ENCODE measurements at places on chromosomes 6 and 20.
A peak's percentile ranks its signal among the peaks of the same experiment; 100 is the strongest.

- DNase-seq: no peak
These were observed 80.5 kb downstream of the VEGFA start for GRCh38 chr6:43850314-43851203.

- DNase-seq: no peak
These were observed 889.5 kb downstream of the EYS start for GRCh38 chr6:64817525-64817924.

DNA sequence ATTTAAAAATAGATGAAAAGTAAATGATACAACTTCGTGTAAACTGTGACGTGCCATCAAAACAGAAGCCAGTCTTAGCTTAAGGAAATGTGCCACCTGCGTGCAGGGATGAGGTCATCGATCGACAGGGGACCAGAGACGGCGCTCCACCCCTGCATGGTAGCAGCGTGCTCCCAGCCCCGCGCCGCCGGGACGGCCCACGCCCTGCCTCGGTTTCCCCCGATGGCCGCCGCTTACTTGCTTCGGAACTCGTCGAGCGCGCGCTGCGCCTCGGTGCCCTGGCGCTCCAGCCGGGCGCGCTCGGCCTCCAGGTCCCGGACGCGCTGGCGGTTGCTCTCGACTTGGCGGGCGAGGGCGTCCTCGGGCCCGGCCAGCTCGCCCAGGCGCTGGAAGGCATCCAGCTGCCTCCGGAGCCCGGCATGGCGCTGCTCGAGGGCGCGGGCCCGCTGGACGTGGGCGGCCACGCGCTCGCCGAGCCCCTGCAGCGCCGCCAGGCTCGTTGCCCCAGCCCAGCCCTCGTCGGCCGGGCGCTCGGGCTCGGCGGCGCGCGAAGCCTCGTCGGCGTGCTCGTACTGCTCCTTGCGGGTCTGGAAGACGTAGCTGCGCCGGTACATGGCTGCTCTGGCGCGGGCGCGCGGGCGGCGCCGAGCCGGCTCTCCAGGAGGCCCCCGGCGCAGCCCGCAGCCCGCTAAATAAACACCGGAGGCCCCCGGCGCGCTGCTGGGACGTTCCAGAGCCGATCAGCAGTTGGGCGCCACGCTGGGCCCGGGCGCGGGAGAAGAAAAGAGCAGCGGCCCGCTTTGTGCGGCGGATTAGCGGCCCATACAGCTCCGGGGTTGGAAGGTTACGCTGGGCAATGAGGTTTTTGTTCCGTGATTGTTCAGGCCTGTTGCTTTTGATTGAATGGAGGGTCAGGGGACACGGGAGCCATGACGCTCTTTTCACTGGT lies at the start of gene BFSP1:
BFSP1 (minus strand) TSS at position 664 of the 949 bp plus-strand sequence; CDS start at position 614, 50 bp downstream.
- DNase-seq: peak; percentile 75

DNA sequence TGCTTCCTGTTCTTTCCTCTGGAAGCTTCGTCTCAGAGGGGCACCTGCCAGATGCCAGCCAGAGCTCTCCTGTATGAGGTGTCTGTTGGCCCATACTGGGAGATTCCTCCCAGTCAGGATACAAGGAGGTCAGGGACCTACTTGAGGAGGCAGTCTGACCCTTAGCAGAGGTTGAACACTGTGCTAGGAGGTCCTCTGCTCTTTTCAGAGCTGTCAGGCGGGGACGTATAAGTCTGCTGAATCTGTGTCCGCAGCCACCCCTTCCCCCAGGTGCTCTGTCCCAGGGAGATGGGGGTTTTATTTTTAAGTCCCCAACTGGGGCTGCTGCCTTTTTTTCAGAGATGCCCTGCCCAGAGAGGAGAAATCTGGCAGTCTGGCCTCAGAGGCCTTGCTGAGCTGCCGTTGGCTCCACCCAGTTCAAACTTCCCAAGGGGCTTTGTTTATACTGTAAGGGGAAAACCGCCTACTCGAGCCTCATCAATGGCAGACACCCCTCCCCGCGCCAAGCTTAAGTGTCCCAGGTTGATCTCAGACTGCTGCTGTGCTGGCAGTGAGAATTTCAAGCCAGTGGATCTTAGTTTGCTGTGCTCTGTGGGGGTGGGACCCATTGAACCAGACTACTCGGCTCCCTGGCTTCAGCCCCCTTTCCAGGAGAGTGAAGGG lies 326.7 kb downstream of the BCKDHB start:
- no peak for DNase-seq

GRCh38 chr6:134826889-134827737 lies 122.8 kb downstream of the ALDH8A1 start:
- peak; percentile 99 for DNase-seq

GRCh38 chr6:75602246-75603105 lies 796 bp downstream of the SENP6 start:
- DNase-seq: peak; percentile 55

DNA sequence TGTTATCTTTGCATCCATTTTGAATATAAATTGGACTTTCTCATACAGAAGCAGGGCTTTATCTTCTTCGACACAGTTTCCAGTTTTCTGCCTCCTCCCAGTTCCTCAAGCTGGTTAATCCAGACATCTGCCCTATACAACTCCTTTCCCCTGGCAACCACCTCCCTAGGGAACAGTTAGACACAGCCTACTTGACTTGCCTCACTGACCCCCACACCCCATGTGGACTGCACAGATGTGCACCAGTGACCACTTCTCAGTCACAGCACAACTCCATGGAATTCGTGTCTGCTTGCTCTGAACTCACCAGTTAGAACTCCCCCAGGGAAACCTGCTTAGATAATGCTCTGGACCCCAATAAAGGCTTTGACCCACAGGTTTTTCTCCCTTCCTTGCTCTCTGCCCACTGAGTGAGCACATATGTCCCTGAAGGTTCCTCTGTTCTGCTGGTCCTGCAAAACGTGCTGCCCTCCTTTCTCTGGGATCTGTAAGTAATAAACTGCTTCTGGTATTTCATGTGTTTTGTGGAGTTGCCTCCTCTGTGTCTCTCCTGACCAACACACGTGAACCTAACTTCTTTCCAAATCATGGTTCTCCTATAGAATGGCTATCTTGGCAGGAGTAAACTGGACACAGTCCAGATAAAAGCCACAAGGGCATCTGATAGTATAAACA lies 351.2 kb downstream of the CD83 start:
- no peak for DNase-seq

- peak; percentile 87 for DNase-seq
These were observed 2.7 kb downstream of the CEBPB start for GRCh38 chr20:50193199-50193835.

DNA sequence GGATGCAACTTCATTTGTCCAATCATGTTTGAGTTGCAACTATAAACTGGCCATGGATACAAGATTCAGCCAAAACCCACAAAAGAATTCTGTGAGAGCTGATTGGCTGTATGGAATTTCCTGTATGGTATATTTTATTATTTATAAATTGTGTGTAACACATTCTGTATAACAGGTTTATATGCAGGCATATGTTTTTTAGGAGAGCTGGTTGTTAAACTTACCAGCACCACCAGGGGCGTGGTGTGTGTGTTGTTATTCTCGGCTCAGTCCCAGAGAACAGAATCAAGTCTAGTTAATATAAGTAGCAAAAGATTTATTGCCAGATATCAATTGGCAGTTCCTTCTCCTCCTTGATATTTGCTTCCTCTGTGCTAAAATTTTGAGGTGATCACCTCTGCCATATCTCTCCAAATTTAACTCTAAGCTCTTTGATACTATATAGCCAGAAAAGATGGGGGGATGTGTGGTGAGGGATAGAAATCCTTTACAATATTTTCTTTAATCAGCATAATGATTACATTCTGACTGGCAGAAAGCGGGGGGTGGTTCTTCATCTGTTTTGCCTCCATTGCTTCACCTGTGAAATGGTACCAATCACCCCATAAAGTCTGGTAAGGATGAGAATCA lies 22.9 kb downstream of the CNBD2 start:
- DNase-seq: peak; percentile 41

DNA sequence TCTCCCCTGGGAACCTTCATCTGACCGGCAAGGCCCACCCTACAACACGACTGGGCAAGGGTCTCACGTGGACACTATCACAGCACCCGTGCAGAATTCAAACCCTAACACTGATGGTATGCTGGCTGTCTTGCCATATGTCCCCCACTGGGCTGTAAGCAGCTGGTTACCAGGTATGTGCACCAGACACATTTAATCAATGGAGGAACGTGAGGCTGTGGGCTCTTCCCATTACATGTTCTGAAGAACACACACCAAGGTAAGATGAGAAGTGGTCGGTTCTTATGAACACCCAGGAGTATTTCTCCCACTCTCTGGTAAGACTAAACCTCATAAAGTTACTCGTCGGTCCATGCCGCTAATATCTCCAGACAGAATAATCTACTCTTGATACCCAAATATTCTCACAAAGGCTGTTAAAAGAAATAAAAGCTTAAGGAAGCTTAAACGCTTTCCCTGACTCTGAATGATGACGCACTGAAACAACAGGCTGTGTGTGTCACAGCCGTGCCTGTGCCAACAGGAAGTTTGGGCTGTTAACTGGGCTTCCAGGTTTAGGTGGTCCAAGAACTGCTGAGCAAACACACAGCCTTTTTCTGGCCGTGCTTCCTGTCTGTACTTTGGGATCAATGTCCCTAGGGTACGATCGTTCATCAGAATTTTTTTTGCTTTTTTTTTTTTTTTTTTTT lies 75.3 kb downstream of the SLC23A2 start:
- peak; percentile 43 for DNase-seq

DNA sequence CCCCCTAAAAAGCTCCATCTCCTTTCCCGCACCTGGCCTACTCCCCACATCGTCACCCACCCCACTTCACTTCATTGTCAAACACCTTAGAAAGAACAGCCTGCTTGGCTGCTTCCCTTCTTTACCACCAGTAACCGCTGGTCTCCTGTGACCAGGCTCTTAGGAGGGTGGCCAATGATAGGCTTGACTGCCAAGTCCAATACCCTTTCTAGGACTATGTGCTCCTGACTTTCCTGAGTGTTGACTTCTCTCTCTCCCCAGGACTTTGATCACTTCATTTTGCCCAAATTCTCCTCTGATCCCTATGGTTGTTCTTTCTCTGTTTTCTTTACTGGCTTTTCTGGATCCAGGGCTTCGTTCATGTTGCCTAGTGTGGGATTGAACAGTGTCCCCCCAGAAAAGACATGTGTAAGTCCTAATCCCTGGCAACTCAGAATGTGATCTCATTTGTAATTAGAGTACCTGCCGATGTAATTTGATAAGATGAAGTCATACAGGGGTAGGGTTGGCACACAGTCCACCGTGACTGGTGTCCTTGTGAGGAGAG lies 254.0 kb downstream of the GMDS start:
- DNase-seq: no peak

DNA sequence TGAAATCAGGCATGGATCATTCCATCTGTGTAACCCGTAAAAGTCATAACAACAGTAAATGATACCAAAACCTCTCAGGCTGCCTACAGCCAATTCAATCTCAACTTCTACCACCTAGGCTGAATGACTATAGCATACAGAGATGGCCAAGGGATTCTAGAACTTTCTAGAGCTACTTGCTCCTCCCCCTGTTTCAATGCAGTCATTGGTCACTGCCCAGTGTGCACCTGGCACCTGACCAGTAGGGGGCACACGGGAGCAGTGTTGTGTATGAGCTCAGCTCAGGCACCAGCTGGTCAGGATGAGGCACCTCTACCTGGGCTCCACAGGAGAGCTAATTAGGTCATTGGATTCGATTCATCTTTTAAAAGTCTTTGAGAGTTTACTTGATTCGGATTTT lies 86.2 kb downstream of the PLEKHG1 start:
- peak; percentile 16 for DNase-seq

DNA sequence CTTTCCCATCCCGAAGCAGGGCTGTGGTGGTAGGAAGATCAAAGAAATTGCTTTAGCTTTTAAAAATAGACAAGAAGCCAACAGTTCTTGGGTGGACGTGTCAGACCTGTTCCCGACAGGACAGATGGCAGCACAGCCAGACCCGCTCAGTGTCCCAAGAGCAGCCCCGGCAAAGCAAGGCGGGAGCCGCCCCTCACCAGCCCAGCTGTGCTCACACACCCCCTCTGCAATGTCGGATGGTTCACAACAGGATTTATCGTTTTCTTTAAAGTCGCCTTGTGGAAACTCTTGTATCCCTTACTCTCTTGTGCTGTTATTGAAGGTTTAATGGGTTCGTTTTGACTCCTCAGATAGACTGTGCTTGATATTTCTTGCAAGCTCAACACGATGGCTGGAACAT lies 302.4 kb downstream of the THBS2 start:
- no peak for DNase-seq

- no peak for DNase-seq
These were observed 75.9 kb downstream of the EPHA7 start for GRCh38 chr6:93343476-93343875.

- DNase-seq: peak; percentile 28
These were observed 92.8 kb upstream of the BTN3A2 start for GRCh38 chr6:26272171-26272637.

- DNase-seq: no peak
These were observed 1005.4 kb downstream of the GRIK2 start for GRCh38 chr6:102398788-102399390.

GRCh38 chr6:117463762-117464665 lies 18.5 kb upstream of the DCBLD1 start:
- peak; percentile 84 for DNase-seq

DNA sequence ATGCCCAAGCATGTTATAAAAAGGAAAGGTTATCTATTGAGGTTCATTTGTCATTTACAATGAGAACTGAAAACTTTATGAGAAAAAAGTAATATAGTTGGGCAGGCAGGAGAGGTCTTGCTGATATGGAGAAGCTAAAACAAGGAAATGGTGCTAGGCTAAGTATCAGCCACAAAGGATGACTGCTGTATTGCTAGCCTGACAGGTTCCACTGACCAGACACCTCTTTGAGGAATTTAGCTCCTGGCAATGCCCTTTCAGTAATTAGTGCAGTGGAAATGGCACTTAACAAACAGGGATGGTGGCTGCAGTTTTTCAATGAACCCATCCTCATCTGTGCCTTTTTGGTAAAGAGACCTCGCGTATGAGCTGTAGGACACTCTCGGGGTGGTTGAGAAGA lies 284.4 kb downstream of the ZFAND3 start:
- no peak for DNase-seq

DNA sequence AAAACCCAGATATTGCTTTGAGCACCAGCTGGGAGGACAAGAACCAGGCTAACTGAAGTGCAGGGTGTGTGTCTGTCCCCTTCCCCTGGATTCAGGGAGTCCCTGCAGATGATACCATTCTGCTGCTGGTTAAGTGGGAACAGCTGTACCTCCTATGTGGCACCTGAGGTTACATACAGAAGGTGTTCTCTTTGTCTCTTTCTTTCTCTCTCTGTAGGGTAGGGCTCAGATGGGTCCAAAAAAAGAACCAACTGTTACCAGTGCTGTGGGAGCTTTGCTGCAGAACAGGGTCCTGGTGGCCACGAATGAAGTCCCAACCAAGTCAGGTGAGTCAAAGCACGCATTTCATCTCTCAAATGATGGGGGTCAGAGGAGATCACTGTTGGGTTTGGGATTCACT lies 38.6 kb downstream of the ZC2HC1B start:
- DNase-seq: no peak

- DNase-seq: no peak
These were observed 6.3 kb upstream of the FOXA2 start for GRCh38 chr20:22590662-22591061.

DNA sequence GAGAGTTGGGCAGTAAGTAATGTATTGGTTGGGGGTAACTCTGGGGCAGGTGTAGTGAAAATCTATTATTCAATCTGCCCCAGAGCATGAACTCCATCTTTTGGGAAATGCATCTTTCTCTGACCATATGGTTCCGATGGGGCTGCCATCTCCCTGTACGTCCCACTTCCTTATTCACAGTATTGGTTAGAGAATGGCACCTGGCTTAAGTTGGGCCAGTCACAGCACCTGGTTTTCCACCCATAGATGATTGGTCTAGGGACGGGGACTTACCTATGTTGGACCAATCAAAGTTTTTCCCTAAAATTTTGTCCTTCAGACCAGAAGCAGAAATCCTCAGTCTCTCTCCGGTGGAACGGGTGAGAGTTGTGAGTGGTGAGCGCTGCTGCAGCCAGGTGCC lies 2.2 kb upstream of the RALY start:
- no peak for DNase-seq

All from EH (cell line).